ENCODE measurements at places on chromosomes 7 and 10. TPM values are rescaled to one million over a fixed set of nuclear protein-coding genes. Genes with fewer than 3 reads are reported as not detected.

Gene NUTM2B
- 1.2 TPM for total RNA-seq

DNA sequence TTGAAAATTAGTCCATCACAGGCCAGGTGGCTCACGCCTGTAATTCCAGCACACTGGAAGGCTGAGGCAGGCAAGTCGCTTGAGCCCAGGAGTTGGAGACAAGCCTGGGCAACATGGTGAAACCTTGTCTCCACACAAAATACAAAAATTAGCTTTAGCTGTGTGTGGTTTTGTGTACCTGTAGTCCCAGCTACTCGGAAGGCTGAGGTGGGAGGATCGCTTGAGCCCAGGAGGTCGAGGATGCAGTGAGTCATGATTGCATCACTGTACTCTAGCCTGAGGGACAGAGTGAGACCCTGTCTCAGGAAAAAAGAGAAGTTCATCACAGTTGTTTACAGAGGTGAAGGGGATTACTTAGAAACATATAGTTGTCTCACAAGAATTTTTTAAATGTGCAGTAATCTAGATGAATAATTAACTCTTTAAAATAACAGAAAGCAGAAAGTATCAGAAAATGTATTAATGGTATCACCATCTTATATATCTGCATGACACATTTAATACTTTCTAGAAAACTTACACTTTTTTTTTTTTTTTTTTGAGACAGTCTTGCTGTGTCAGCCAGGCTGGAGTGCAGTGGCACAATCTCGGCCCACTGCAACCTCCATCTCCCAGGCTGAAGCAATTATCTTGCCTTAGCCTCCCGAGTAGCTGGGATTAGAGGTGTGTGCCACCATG is 8.9 kb downstream of the LCOR start:
- DNase-seq: peak; percentile 39

DNA sequence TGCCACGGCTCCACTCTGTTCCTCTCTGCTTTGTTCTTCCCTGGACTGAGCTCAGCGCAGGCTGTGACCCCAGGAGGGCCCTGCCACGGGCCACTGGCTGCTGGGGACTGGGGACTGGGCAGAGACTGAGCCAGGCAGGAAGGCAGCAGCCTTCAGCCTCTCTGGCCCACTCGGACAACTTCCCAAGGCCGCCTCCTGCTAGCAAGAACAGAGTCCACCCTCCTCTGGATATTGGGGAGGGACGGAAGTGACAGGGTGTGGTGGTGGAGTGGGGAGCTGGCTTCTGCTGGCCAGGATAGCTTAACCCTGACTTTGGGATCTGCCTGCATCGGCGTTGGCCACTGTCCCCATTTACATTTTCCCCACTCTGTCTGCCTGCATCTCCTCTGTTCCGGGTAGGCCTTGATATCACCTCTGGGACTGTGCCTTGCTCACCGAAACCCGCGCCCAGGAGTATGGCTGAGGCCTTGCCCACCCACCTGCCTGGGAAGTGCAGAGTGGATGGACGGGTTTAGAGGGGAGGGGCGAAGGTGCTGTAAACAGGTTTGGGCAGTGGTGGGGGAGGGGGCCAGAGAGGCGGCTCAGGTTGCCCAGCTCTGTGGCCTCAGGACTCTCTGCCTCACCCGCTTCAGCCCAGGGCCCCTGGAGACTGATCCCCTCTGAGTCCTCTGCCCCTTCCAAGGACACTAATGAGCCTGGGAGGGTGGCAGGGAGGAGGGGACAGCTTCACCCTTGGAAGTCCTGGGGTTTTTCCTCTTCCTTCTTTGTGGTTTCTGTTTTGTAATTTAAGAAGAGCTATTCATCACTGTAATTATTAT is 1.2 kb downstream of the CLDN4 start:
- DNase-seq: no peak

GRCh38 chr10:60480865-60481563 is 91.3 kb upstream of the ANK3 start:
- DNase-seq: no peak

DNA sequence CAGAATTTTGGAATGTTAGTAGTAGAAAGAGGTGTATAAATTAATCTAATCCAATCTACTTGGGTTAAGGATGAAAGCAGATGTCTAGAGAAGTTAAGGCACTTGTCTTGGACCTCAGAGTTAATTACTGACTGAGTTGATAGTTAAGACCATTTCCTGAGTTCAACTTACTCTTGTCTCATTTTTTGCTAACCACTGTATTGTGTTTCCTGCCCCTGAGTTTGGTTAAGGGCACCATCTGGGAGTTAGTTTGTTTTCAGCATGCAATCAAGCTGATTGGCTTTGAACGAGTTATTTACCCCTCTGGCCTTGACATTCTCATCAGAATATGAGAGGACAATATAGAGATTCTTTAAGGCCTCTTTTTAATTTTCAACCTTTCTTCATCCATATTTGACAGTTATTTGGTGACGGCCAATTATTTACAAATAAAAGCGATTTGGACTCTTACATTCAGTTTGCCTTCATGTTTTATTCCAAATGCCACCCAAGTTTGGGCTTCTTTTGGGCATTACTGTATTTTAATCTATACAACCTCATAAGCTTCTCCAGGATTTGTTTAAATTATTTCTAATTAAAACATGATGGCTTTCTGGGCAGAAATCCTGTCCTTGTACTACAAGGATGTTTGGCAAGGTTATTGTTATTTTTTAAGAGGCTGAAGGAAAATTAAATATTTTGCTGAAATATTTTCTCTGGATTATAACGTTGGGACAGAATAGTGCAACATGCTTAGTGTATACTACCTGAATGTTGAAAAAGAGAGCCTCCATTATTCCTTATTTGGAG is 225.0 kb downstream of the CACNB2 start:
- DNase-seq: no peak

DNA sequence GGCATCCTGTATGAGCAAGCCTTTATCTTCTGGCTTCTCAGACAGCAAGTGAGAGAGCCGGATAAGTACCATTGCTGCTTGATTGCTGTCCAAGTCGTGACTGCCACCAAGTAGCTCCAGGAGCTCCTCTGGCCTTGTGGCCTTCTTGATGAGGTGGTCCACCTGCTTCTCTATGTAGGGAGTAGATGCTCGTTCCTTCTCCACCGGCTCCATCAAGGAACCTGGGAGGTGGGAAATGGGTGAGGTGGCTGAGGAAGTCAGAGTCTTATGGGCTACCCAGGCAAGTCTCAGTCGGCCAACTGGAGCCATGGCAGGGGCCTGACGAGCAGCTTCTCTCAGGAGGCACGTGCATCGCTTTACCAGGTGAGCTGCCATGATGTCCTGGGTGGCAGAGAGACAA is 2.6 kb downstream of the TBRG4 start:
- no peak for DNase-seq

Measured in ovary (tissue), 10 donors.